Type B pancreatic cell (in vitro differentiated cells): ENCODE measurements at places on chromosomes 12 and 14.

DNA sequence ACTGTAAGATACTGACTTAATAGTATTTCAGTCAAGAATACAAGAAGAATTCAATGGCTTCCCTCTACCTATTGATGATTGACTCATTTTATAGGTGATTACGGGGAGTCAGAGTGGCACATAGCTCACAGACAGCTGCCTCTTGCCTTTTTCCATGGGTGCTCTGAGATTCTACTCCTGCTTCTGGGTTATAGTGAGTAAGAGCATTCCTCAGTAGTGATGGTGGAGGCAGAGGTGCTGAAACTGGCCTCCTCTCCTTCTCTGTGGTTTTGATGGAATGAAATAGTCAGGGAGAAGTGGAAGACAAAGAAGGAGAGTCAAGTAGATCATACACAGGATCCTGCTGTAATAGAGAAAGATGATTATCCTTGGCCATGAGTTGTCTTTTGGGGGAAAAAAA is 438.2 kb upstream of the FAR2 start:
- peaks cover 9% of the 10 kb centered on the region for H3K36me3 ChIP-seq
- peaks cover 6% of the 10 kb centered on the region for H3K27me3 ChIP-seq
- no peak for DNase-seq
- no peak overlapping the region for H3K4me3 ChIP-seq
- H3K27ac ChIP-seq, result no peak overlapping the region

GRCh38 chr12:91937706-91938105 is 207.9 kb downstream of the BTG1 start:
- H3K36me3 ChIP-seq, result no peaks in the 10 kb centered on the region
- no peak overlapping the region for H3K27ac ChIP-seq
- no peaks in the 10 kb centered on the region for H3K27me3 ChIP-seq
- no peak overlapping the region for H3K4me3 ChIP-seq

DNA sequence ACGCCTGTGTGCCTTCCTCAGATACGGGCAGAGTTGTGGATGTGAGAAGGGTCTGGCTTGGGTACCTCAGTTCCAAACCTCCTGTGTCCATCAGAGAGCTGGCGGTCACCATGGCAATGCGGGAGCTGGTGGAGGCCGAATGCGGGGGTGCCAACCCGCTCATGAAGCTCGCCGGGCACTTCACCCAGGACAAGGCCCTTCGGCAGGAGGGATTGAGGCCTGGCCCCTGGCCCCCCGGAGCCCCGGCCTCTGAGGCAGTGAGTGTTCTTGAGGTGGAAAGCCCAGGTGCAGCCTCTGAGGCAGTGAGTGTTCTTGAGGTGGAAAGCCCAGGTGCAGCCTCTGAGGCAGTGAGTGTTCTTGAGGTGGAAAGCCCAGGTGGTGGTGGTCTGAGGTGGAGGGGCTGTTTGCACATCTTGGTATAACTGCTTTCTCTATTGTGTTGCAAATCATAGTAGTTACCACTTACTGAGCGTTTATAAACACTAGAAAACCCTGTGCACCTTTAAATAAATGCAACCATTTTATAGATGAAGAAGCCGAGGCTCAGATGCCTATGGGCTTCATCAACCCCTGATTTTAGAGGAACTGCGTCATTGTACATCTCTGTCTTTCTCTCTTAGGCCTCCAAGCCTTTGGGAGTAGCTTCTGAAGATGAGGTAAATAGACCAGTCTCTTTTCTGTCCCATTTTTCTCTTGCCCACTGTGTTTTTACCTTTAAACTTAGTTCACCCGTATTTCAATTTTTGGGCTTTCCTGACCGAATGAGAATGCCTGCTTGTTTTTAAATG is 976 bp downstream of the PEX5 start:
- peaks cover 8% of the 10 kb centered on the region for H3K4me1 ChIP-seq
- H3K36me3 ChIP-seq, result peaks cover 31% of the 10 kb centered on the region
- no peak overlapping the region for H3K27ac ChIP-seq
- H3K4me3 ChIP-seq, result peak overlapping the region; percentile 88
- no peak for DNase-seq
- H3K27me3 ChIP-seq, result no peaks in the 10 kb centered on the region

GRCh38 chr14:96592591-96593386 is 90.6 kb downstream of the PAPOLA start:
- peak overlapping the region; percentile 44 for H3K4me3 ChIP-seq
- peaks cover 6% of the 10 kb centered on the region for H3K27me3 ChIP-seq
- no peak for DNase-seq
- no peak overlapping the region for H3K27ac ChIP-seq
- no peaks in the 10 kb centered on the region for H3K36me3 ChIP-seq

DNA sequence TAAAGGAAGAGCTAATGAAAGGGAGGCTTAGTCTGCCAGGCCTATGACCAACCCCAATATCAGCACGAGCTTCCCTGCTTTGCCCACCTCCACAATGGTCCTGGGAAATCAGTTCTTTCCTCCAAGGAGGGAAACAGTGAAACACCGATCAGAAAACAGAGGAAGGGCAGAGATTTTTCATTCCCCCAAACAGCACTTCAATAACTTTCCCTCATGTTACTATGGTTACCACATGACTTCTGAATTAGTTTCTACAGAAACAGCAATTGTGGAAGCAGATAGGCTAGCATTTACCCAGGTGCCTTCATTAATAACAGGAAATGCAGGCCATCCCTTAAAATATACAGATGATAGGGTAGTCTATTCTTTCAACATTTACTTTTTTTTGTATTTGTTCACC is 35.9 kb downstream of the TRIM9 start:
- no peak for DNase-seq
- H3K4me3 ChIP-seq, result no peak overlapping the region
- H3K27me3 ChIP-seq, result no peaks in the 10 kb centered on the region
- H3K4me1 ChIP-seq, result peaks cover 6% of the 10 kb centered on the region
- H3K36me3 ChIP-seq, result peaks cover 3% of the 10 kb centered on the region

DNA sequence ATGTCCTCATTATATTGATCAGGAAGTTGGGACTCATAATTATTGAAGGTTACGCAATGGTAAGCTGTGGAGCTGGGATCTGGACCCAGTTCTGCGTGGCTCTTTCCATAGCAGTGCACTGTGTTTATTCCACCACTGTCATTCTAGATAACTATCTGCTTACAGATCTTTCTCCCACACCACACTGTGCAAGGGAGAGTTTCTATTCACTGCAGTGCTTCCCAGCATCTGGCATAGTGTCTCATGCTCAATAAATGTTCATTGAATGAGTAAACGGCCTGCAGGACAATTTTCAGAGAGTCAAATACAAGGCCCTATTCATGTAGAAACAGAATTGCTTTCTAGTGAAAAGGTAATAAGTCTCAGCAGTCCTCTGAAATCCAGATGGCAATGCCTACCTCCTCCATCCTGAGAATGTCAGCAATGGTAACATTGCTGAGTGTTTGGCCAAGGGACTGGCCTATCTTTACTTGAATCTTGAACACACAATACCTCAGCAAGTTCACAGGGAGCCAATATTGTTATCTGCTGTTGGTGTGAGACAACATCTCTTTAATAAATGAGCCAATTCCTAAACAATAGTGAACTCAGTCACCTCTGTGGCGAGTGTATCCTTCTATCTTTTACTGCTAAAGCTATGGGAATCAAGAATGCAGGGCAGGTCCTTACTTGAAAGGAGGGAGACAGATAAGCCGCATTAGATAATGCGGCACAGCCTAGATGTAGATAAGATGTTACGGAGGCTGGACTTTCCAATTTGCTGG is 332.4 kb upstream of the PRICKLE1 start:
- no peak for DNase-seq
- H3K36me3 ChIP-seq, result no peaks in the 10 kb centered on the region
- H3K27me3 ChIP-seq, result no peaks in the 10 kb centered on the region
- peaks cover 38% of the 10 kb centered on the region for H3K4me1 ChIP-seq

GRCh38 chr12:92297932-92298696 is 152.5 kb upstream of the BTG1 start:
- H3K4me3 ChIP-seq, result no peak overlapping the region
- peaks cover 12% of the 10 kb centered on the region for H3K4me1 ChIP-seq
- no peak for DNase-seq
- H3K27me3 ChIP-seq, result no peaks in the 10 kb centered on the region
- H3K27ac ChIP-seq, result no peak overlapping the region
- no peaks in the 10 kb centered on the region for H3K36me3 ChIP-seq

GRCh38 chr12:124871297-124871696 is 7.6 kb upstream of the SCARB1 start:
- H3K4me1 ChIP-seq, result peaks cover 21% of the 10 kb centered on the region
- H3K4me3 ChIP-seq, result no peak overlapping the region
- no peaks in the 10 kb centered on the region for H3K36me3 ChIP-seq
- H3K27me3 ChIP-seq, result no peaks in the 10 kb centered on the region

DNA sequence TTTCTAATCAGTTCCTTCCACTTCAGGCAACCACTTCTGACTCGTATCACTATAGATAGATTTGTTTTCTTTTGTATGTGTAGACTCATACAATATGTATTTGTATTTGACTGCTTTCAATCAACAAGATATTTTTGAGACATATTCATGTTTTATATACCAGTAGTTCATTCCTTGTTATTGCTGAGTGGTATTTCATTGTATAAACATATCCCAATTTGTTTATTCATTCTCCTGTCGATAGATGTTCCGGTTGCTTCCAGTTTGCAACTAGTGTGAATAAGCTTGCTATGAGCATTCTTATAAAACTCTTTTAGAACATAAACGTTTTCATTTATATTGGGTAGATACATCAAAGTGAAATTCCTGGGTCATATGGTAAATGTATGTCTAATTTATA is 119.2 kb downstream of the FIGNL2 start:
- no peak overlapping the region for H3K27ac ChIP-seq
- no peaks in the 10 kb centered on the region for H3K36me3 ChIP-seq
- H3K27me3 ChIP-seq, result no peaks in the 10 kb centered on the region
- H3K4me1 ChIP-seq, result no peaks in the 10 kb centered on the region
- no peak for DNase-seq

DNA sequence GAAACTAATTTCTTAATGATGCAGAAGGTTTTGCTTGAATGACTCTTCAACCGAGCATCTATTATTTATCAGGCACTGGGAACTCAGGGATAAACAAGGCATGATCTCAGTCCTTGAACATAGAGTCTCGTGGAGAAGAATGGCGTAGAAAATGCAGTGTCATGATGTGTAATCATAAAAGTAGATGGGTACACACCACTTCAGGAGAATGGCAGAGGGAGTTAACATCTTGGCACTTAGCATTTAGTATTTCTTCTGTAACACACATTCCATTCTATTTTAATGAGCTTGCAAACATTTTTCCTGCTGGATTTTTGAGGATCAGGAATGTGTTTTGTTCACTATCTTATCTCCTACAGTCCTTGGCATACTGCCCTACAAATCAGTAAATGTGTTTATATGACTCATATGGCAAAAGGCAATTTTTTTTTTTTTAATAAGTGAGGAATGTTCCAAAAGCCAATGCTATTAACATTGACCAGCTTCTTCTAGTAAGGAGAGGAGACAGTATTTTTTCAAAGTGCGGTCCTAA is 3.8 kb downstream of the TXNRD1 start:
- peak overlapping the region; percentile 1 for H3K4me3 ChIP-seq
- peaks cover 14% of the 10 kb centered on the region for H3K4me1 ChIP-seq
- H3K36me3 ChIP-seq, result peaks cover 3% of the 10 kb centered on the region
- no peak for DNase-seq
- H3K27me3 ChIP-seq, result peaks cover 3% of the 10 kb centered on the region
- peak overlapping the region; percentile 86 for H3K27ac ChIP-seq

DNA sequence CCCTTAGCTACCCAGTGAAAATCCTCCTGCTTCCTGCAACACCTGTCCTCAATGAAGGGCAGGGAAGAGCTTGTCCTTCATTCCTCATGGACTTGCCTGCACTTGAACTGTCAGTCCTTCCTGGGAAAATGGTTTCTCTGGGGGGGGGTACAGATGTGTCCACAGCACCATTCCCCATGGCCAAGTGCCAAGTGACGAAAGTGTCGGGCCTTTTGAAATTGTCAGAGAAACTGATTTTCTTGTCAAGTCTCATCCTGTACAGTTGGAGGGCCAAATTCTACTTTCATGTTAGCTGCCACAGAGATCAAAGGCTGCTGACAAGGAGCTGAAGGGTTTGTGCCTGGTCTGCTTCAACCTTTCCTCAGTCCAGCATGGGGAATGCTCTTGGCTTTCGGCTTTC is 179.5 kb upstream of the PARP11 start:
- peaks cover 8% of the 10 kb centered on the region for H3K36me3 ChIP-seq
- no peak for DNase-seq
- peaks cover 57% of the 10 kb centered on the region for H3K27me3 ChIP-seq

- peak overlapping the region; percentile 62 for H3K27ac ChIP-seq
- no peak for DNase-seq
- no peaks in the 10 kb centered on the region for H3K27me3 ChIP-seq
- no peak overlapping the region for H3K4me3 ChIP-seq
- H3K36me3 ChIP-seq, result peaks cover 21% of the 10 kb centered on the region
Measured at GRCh38 chr12:26768611-26769603, 64.1 kb downstream of the ITPR2 start.

- H3K4me1 ChIP-seq, result peaks cover 8% of the 10 kb centered on the region
- no peak overlapping the region for H3K4me3 ChIP-seq
- peak overlapping the region; percentile 81 for H3K27ac ChIP-seq
- no peak for DNase-seq
Measured at GRCh38 chr12:53543539-53543938, 36.3 kb upstream of the NPFF start.

DNA sequence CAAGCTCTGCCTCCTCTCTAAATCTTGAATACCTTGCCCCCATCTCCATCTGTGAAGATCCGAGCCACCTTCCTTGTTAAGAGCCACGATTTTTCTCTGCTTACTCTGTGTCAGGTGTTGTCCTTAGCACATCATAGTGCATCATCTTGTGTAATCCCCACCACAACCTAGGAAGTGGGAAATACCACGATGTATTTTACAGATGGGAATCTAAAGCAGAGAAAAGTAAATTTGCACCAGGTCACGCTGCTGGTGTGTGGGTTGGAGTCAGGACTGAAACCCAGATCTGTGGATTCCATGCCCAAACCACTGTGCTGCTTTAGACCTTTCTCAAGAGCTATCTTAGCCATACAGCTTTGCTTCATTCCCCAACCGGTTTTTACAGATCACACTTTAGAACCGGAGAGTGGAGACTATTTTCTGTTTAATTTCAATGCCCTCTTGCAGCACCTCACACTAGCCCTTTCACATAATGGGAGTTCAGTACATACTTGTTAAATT is 94.6 kb downstream of the PPM1A start:
- no peak overlapping the region for H3K4me3 ChIP-seq
- no peak overlapping the region for H3K27ac ChIP-seq
- H3K4me1 ChIP-seq, result peaks cover 7% of the 10 kb centered on the region
- peaks cover 24% of the 10 kb centered on the region for H3K27me3 ChIP-seq
- DNase-seq, result no peak
- H3K36me3 ChIP-seq, result no peaks in the 10 kb centered on the region
